ENCODE measurements at places on chromosomes 3 and 15.

GRCh38 chr3:53776494-53777101 lies 69.6 kb downstream of the CHDH start:
- no peak for DNase-seq

GRCh38 chr15:29792426-29793159 lies 29.7 kb downstream of the TJP1 start:
- DNase-seq = no peak

DNA sequence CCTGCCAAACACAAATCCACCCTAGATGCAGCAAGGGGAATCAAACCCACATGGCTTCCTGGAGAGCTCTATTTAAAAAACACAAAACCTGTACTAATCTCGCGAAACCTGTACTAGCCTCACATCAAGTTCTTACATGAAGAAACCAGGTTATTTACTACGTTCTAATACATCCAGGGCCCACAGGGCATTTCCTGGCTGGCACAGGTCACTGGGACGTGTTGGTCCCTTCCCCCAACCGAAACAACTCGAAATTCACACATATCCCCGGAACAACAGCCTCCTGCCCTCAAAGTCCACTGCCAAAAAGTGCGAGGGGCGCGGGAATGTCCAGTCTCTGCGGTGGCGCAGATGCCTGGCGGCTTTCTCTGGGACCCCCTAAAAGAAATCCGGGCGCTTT lies 955 bp downstream of the CDCP1 start:
- no peak for DNase-seq

DNA sequence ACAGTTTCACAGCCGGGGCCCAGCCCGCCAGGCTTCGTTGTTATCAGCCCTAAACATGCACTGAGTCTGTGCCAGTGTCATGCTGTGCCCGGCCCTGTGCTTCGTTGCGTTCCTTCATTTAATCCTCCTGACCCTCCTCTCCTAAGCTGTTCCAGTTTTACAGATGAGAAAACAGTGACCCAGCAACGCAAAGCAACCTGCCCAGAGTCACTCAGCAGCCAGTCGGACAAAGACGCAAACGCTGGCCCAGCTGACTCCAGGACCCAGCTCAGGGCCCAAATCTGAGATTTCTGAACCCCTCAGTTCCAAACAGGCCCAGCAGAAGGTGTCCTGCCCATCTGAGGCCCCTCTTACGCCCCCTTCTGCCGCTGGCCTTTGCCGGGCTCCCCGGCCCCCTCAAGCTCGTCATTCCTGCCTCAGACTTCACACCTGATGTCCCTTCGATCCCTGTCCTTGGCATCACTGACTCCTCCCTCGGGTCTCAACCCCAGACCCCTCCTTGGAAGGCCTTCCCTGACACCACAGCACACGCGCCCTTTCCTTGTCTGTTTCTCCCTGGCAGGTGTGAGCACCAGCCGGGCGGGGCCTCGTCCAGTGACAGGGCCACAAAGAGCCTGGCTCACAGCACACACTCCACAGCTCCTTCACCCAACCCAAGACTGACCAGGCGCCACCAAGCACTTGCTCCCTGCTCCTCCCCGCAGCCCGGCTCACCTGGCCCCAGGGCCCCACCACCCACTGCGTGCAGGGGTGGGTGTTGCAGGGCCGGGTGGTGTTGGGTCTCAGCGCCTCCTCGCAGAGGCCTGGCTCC lies 48.1 kb downstream of the ADAMTS7 start:
- no peak for DNase-seq

- DNase-seq = no peak
Measured at GRCh38 chr15:51046799-51047449, 47.8 kb downstream of the TNFAIP8L3 start.

DNA sequence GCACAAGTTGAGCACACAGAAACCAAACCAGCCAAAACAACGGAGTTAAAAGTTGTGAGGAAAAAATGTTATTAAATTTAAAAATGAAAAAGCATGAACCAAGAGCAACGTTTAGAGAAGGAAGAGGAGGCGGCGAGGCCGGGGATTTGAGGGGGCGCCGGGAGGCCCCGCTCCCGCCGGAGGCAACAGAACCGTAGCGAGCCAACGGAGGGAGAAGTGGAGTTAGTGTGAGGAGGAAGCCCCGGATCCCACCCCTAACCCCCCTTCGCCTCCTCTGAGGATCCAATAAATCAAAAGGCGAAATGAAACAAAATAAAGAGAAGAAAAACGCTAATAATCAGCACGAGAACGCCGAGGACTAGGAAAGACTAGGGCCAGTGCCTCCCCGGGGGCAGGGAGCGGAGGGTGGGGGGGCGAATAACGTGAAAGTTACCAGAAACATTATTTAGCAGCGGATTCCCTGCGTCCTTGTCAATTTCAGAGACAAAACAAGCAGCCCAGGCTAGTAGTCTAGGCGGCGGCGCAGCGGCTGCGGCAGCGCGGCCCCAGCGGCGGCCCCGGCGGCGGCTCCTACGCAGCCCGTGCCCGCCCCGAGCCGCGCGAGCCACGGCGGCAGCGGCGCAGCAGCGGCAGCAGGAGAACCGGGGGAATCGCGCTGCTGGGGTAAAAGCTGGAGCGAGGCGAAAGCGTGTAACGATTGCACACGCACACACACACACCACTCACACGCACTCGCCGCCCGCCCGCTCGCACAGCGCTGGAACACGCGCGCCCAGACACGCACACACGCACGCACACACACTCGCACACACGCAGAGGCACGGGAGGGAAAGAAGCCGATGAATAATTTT lies 1.7 kb downstream of the MEIS2 start:
- no peak for DNase-seq

DNA sequence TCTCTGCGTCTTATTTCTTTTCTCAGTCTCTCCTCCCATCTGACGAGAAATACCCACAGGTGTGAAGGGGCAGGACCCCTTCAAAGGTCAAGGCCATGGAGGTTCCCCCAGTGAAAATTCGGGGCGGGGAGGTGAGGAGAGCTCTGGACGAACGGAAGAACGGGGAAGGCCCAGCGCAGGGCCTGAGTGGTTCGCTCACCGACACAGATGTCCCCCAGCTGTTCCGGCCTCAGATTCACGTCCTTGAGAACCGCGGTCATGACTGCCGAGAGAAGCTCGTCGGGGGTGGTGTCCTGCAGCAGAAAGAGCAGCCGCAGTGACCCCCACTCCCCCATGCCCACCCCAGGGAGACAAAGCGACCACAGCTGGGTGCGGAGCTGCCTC lies 542 bp downstream of the ACAA1 start:
- no peak for DNase-seq

DNA sequence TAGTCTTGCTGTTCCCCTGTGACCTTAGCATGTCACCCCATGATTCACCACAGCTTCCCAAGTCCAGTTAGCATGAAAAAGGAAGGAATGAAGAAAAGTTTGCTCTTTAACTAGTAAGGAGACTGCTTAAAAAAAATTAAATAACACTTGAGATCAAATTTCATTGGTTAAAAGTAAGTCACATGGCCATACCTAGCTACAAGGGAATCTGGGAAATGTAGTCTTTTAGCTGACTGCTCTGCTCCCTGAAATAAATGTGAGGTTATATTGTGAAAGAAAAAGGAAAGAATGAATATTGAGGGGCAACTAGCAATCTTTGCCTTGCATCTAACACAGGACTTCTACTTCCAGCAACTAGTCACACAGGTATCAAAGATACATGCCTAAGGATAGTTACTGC lies 84.7 kb upstream of the LRRN1 start:
- DNase-seq = no peak

DNA sequence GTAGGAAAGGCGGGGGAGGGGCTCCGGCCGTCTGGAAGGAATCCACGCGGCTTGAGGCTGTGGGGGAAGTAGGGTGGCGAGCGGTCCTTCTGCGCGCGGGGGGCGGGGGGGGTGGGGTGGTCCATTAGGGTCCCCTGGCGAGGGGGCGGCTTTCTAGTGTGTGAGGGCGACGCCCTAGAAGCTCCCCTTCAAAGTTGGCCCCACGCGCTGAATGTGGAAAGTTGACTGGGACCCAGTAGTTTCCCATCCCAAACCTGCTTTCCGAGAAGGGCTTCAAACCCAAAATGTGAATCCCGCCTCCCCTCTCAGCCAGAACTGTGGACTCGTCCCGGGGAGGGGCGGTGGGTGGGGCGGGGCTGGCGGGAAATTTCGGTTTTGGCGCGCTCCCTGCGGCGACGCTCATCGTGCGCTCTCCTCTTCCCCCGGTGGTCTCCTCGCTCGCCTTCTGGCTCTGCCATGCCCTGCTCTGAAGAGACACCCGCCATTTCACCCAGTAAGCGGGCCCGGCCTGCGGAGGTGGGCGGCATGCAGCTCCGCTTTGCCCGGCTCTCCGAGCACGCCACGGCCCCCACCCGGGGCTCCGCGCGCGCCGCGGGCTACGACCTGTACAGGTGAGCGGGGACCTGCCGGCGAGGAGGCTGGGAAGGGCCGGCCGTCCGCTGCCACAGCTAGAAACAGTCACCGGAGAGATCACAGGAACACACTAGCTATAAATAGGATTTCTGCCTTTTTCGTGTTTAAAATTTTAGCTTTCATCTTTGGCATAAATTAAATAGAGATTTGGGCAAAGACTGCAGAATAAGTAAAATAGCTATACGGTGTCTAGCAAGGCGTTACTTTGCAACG lies 790 bp downstream of the DUT start:
- peak; percentile 51 for DNase-seq

GRCh38 chr3:69811452-69812401 lies 72.5 kb downstream of the MITF start:
- no peak for DNase-seq

- DNase-seq = no peak
Measured at GRCh38 chr3:139561959-139562676, 22.6 kb upstream of the RBP1 start.

DNA sequence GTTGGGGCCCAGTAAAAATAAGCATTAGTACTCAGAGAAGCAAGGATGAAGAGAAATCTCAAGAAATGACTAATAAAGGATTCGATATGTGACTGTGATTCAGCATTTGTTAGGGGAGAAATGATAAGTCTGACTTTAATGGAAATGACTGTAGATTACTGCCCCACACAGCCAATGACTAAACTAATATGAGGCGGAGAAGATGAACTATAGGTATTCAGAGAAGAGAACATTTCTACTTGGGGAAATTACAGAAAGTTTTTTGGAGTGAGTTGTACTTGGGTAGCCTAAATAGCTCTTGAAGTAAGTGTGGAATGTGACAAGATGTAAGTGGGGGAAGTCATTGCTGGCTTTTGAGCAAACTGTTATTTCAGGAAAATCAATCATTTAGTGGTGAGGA lies 380.0 kb downstream of the PDCD6IP start:
- DNase-seq = no peak

GRCh38 chr3:169323578-169324451 lies 339.7 kb downstream of the MECOM start:
- DNase-seq = no peak

DNA sequence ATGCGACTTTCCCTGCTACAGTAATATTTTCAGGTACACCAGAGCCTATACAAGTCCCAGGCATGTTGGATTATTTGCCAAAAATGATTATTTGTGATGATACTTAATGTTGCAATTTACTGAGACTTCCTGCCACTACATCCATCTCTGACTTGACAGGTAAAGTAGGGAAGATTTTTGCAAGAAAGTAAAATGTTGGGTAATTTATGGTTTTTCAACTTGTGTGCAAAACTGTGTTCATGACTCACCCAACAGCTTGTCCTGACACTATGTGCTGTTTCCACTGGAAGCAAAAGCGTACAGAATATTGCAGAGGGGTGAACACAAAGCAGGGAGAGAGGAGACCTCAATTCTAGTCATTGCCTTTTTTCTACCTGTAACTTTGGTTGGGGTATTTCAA lies 5.4 kb upstream of the CRBN start:
- DNase-seq = no peak

DNA sequence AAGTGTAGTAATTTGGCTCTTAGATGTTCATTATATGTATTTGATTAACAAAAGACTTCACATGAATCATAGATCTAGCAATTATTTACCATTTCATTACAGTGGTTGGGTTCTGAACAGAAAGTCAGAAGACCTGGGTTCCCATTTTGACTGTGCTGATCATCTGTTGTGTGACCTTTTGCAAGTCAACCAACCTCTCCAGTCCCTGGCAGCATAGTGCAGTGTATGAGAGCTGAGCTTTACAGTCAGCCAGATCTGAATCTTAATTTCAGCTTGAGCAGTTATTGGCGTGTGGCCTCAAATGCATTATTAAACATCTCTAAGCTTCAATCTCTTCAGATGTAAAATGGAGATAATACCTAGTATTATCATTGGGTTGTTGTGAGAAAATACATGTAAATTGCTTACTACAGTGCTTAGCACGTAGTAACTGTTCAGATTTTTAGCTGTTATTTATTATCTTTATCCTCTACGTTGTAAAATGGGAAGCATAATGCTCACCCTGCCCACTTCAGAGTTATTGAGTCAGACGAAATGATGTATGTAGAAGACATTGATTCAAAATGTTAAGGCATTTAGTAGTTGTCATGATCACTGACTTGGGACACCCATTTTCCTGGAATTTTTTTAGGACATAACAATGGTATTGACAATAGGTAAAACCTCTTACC lies 104.0 kb downstream of the KLHL25 start:
- DNase-seq = no peak

GRCh38 chr3:195703776-195704175 lies 17.0 kb upstream of the MUC20 start:
- no peak for DNase-seq

DNA sequence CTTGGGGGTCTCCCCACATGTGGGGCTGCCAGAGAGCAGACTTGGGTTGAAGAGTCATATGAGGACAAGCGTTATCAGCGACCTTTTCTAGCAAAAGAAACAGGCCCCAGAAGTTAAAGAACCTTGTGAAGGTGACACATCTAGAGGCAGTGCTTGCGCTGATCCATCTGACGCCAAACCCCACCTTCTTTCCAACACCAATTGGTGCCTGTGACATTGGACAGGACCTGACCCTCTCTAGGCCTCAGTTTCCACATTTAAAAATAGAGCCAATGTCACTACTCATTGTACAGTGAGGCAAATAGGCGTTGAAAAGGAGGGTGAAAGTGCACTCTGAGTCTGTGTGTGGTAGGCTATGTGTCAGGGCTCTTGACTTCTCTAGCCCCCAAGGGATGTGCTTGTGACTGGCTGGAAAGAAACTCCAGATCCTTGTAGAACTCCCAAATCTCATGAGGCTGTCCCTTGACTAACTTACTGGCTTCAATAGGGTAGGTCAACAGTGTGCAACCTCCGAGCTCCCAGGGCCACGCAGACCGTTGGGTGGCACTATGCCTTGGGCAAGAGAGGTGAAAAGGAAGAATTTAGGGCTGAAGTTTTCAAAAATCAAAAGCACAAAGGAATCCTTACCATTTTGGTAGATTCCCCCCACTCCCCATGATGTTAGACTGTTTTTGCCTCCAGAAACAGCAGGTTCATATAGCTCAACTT lies 666 bp upstream of the FAM219B start:
- DNase-seq = no peak

- no peak for DNase-seq
Measured at GRCh38 chr3:34969513-34969912, 669.8 kb upstream of the ARPP21 start.

DNA sequence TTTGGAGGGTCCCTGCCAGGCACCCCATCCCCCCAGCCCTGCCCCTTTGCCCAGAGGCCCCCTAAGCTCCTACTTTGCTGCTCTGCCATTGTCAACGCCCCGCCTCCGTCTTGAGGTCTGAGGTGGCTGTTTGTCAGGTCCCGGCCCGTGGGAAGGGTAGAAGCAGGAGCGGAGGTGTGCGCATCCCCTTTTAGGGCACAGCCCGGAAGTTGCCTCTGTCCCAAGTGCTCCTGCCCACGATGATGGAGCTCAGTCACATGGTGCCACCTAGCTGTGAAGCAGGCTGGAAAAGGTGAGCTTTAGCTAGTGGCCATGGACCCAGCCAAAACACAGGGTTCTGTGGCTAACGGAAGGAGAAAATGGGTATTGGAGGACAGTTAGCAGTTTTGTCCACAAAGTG lies 28.5 kb upstream of the LCTL start:
- DNase-seq = no peak

All from stimulated activated CD8-positive, alpha-beta memory T cell treated with anti-CD3 and anti-CD28 coated beads, Interleukin-7, amount 100 ng/mL, for 1 hour (primary cell).